ENCODE measurements at places on chromosomes 3 and 15. TPM values are rescaled to one million over a fixed set of nuclear protein-coding genes. Genes with fewer than 3 reads are reported as not detected.

HIGD2B gene
- not detected for total RNA-seq

GRK7 gene
- not detected for total RNA-seq

ARHGAP11A gene
- total RNA-seq: 64.5 TPM

MASP1 gene
- total RNA-seq: not detected

Data from A549 treated with CpdA at 1 μM for 4 hours (cell line).